GM13977 (cell line): ENCODE measurements at places on chromosomes 1 and 21.
A peak's percentile ranks its signal among the peaks of the same experiment; 100 is the strongest.

GRCh38 chr1:55035904-55036303, 3.4 kb upstream of the PCSK9 start:
- DNase-seq = no peak

GRCh38 chr1:198883184-198883583, 244.3 kb downstream of the PTPRC start:
- no peak for DNase-seq

DNA sequence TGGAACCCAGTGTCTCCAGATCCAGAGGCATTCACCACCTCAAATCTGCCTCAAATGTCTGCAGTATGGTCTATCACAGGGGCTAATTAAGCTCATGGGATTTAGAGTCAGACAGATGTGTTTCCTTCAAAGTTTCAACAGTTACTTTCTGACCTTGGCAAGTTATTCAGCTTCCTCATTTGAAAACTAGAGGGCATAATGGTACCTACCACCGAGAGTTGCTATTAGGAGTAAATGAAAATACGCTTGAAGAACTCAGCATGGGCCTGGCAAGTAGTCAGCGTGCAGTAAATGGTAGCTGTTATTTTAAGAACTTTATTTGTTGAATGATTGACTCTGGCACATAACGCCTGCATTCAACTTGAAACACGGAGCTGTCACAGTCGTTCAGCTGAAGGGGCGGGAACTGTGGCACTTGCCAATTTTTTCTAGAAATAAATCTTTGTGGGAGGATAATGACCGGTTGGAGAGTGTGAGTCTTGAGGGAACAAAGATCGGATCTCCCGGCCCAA, 1.2 kb upstream of the CAP1 start:
- DNase-seq = peak; percentile 24

GRCh38 chr1:12597792-12598191, 20.2 kb downstream of the DHRS3 start:
- DNase-seq = no peak

DNA sequence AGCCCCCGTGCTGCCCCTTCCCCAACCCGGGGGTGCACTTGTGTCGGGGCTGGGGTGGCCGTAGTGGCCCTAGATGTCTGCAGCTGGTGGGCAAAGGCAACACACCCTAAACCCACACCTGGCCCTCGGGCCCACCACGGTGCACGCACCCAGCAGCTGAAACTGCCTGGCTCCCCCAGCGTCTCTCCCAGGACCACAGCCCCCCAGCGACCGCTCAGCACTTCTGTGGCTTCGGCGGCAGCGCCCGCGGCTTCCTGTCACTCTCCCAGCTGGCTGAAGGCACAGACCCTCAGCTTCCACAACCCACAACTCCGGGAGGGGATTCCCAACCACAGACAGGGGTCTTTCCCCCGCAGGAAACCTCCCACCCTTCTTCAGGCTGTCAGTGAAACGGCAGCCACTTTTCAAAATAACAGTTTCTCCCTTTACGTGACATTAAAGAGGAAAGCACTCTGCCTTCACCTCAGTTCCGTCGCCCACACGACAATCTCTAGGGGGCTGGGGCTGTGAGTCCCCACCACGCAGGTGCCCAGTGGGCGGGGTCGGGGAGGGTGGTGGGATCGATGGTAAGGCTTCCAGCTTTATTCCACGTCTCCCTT, 40.7 kb upstream of the COL6A2 start:
- no peak for DNase-seq

GRCh38 chr1:41889506-41890414, 29.0 kb downstream of the HIVEP3 start:
- DNase-seq = no peak

- no peak for DNase-seq
These were observed 53.3 kb downstream of the SPEN start for GRCh38 chr1:15900662-15901279.

- DNase-seq = no peak
These were observed 283.3 kb downstream of the DUSP10 start for GRCh38 chr1:221458447-221459156.

DNA sequence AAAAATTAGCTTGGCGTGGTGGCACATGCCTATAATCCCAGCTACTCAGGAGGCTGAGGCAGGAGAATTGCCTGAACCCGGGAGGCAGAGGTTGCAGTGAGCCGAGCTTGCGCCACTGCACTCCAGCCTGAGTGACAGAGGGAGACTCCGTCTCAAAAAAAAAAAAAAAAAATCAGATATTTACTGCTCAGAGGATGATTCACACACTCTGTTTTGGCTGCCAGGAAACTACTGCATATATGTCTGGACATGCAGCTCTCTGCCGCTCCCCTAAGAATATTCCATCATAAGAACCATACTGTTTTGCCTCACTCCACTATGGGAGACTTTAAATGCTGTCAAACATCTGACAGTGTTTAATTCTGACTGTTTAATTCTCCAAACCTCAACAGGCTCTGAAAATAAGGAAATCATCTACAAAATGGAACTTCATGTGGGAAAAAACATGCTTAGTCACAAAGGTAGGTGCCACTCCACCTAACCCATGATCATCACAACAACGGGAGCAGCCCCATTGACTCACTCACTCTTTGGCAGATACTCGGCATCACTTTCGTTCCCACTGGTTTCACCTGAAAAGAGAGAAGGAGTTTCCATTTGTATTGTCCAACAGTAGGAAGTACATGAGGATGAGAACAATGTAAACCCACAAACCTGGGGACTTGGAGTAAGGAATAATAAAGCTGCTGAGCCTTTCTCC, 29.3 kb upstream of the BCAS2 start:
- DNase-seq = no peak

DNA sequence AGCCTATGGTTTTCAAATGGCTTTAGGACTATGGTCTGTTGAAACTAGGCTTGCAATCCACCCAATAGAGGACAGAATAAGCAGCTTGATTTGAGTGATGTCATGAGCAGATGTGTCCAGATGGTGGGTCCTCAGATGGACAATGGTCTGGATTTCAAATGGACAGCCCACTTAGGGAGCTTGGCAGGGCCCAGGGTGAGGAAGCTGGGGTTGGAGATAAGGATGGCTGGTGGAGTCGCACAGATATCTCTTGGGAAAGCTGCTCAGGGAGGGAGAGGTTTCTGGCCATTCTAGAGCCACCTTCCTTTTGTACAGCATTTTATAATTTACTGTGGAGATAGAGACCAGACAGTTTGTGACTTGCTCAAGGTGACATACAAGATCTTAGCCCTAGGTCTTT, 55.0 kb downstream of the NFASC start:
- DNase-seq = no peak

- DNase-seq = no peak
These were observed 46.1 kb upstream of the TARS2 start for GRCh38 chr1:150441121-150441520.

- DNase-seq = no peak
These were observed 29.3 kb upstream of the SLC45A3 start for GRCh38 chr1:205709640-205710039.

- DNase-seq = no peak
These were observed 2.7 kb downstream of the SCCPDH start for GRCh38 chr1:246726881-246727280.

DNA sequence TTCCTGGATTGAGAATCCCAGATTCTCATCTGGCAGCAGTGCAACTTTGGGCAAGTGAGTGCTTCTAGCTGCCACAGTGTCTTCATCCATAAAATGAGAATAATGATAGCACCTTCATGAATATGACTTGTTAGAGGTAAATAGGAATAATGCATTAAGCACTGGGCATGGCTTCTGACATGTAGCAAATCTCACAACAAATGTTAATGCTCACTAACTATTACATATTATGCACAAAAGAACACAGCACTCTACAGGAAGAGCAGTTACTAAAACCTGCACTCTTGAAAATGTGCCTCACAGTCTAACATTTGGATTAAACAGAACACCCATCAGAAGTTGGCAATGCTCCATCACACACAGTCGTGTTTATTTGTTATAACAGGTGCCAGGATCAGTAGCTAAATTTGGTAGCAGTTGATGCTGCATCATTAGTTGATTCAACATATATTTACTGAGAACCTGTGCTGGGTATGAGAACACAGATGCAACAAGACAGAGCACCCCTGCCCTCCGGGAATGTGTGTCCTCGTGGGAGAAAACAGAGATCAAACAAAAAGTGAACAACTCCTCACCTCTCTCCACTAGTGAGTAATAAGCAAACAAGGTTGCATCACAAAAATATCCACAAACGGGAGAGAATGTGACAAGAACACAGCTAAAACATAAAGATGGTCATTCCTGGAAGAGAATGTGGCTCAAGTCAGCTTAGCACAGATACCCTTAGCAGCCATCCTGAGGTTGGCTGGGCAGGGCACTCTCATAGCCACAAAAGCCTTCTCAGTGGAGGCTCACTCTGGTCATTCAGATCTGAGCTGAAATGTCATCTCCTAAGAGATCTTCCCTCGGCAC, 26.2 kb upstream of the LBR start:
- no peak for DNase-seq

- DNase-seq = no peak
These were observed 279.0 kb downstream of the PTPRU start for GRCh38 chr1:29515170-29515955.

GRCh38 chr1:187714470-187714869, 885.7 kb downstream of the PLA2G4A start:
- DNase-seq = no peak
